Activated naive CD8-positive, alpha-beta T cell treated with anti-CD3 and anti-CD28 coated beads, Interleukin-2, amount 50 U/mL, for 16 hours (primary cell): ENCODE measurements at places on chromosomes 3 and 15.

DNA sequence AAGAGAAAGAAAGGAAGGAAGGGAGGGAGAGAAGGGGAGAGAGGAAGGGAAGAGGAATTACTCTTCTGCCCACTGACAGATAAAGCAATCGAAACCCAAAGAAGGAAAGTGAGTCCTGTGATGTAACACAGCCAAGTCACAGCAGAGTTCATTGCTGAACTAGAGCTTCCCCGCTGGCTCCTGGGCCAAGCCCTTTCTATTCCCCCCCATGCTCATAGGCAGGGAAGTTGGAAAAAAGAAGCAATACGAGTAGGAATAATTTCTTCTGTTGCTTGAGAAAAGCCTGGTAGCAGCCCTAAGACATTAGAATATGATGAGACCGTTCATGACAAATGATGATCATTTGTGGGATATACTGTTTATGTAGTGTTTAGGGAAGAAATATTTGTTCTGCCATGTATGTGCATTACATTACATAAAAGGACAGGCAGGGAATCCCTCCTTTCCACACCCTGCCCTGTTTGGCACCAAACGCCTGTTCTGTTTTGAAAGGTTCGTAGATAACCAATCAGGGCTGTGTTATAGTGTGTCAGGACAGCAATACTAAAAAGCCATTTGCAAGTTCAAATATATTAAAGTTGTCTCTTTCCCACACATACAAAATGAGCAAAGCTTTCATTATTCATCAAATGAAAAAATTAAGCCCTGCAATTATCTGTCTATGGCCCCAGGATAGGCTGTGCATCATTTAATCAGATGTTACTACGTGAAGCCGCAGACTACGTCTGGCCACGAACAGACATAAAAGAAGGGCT is 111.0 kb upstream of the TRPM1 start:
- no peak for DNase-seq

GRCh38 chr15:68775671-68776476 is 44.8 kb downstream of the ANP32A start:
- no peak for DNase-seq

GRCh38 chr3:127662001-127662469 is 10.7 kb upstream of the ABTB1 start:
- DNase-seq = no peak

GRCh38 chr15:101148881-101149664 is 102.8 kb downstream of the CHSY1 start:
- no peak for DNase-seq

DNA sequence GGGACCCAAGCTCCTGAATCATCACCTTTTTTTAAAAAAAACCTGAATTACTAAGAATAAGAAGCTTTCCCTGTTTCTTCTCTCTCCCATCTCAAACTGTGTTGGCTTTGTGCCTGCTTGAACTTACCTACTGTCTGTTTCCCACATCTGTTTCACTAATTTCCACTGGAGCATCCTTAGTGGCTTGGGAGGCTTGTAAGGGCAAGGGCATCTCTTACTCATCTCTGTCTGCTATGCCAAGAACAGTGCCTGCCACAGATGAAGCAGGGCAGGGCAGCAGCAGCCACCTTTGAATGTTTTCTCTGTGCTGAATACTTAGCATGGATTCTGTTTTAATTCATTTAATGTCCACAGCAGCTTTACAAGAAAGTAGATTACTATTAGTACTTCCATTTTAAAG is 42.3 kb downstream of the SNRK start:
- DNase-seq = no peak

- DNase-seq = no peak
These were observed 15.3 kb downstream of the P2RY14 start for GRCh38 chr3:151262871-151263525.

DNA sequence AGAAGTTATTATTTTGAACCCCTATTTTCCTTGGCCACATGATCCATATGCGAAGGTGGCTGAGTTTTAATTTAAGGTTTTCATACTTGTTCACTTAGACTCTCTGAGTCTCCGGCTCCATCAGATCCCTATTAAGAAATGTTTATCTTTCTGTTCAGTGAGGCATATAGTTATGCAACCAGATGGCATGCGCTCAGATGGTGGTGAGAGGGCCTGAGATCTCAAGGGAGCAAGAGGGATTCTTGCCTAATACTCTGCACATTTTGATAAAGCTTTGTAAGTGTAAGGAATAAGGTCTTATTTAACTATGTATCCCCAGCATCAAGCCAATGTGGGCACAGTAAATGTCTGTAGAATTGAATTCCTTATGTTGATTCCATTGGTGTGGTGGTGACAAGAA is 78.9 kb upstream of the DPH6 start:
- DNase-seq = no peak

DNA sequence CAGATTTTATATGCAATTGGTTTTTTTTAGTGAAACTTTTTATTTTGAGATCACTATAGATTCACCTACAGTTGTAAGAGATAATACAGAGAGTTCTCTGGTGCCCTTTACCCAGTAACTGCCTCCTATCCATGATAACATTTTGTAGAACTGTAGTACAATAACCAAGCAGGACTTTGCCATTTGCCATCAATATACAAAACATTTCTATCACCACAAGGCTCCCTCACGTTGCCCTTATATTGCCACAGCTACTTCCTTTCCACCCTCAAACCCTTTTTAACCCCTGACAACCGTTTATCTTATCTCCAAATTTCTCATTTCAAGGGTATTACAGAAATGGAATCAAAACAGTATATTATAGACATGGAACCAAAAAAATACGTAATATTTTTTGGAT is 130.7 kb upstream of the GOLGA6L4 start:
- DNase-seq = no peak

GRCh38 chr3:184565421-184566211 is 4.0 kb downstream of the EPHB3 start:
- DNase-seq = no peak

GRCh38 chr3:183159333-183159732 is 3.2 kb downstream of the LAMP3 start:
- DNase-seq = no peak

- DNase-seq = no peak
These were observed 124.0 kb downstream of the NR1D2 start for GRCh38 chr3:24069045-24069444.

GRCh38 chr3:45952456-45952855 is 9.2 kb downstream of the CXCR6 start:
- no peak for DNase-seq

DNA sequence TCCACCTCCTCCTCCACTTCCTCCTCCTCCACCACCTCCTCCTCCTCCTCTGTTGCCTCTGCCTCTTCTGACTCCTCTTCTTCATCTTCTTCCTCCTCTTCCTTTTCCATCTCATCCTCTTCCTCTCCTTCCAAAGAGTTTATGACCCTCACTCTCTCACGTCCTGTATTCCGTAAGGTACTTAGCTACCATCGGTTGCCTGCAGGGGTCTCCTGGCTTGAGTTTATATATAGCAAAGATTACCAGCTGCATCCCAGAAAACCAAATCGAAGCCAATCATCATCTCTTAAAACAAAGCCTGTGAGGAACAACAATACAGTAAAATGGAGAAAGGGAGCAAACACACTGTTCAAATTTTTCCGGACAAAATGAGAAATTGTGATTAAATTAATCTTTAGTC is 317.4 kb downstream of the C3orf38 start:
- no peak for DNase-seq

- DNase-seq = no peak
These were observed 97.2 kb upstream of the FLNB start for GRCh38 chr3:57910990-57911389.

DNA sequence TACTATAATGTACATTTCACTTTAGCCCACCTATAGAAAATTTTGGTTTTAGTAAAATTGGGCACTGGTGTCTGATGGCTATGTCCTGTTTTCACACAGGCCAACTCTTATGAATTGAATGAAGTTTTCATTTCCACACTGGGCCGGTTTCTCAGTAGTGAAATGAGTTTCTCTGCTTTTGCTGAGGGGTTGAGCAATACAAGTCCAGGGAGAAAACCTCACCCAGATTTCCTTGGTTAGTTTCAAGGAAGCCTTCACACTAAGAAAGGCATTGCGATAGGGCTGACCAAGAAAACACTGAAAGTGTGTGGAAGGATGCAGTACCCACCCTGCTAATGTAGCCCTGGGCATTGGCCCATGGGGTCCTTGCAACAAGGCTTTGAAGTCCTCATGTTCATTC is 331.5 kb upstream of the CFAP20DC start:
- no peak for DNase-seq

- DNase-seq = no peak
These were observed 5.2 kb downstream of the GLCE start for GRCh38 chr15:69165637-69166025.

GRCh38 chr3:139529662-139530061 is 9.9 kb downstream of the RBP1 start:
- no peak for DNase-seq

DNA sequence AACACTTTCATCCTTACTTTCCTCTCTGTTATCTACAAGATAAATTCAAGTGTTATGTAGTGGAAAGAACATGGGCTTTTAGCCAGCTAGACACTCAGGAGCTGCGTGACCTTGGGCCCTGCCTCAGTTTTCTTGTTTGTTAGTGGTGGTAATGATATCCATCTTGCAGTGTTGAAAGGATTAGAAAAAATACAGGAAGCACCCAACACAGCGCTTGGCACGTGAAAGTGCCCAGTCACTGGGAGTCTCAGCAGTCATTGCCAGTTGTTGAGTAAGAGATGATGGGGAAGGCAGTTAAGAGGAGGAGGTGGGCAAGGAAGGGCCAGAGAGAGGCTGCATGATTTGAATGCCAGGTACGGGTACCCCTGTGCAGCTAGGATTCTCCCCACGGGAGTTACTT is 5.3 kb downstream of the PDIA5 start:
- no peak for DNase-seq

GRCh38 chr15:39669661-39670060 is 88.8 kb downstream of the THBS1 start:
- DNase-seq = no peak

- no peak for DNase-seq
These were observed 211.7 kb downstream of the DTWD1 start for GRCh38 chr15:49832511-49832910.

- DNase-seq = no peak
These were observed 44.2 kb downstream of the GRK7 start for GRCh38 chr3:141807277-141808033.

DNA sequence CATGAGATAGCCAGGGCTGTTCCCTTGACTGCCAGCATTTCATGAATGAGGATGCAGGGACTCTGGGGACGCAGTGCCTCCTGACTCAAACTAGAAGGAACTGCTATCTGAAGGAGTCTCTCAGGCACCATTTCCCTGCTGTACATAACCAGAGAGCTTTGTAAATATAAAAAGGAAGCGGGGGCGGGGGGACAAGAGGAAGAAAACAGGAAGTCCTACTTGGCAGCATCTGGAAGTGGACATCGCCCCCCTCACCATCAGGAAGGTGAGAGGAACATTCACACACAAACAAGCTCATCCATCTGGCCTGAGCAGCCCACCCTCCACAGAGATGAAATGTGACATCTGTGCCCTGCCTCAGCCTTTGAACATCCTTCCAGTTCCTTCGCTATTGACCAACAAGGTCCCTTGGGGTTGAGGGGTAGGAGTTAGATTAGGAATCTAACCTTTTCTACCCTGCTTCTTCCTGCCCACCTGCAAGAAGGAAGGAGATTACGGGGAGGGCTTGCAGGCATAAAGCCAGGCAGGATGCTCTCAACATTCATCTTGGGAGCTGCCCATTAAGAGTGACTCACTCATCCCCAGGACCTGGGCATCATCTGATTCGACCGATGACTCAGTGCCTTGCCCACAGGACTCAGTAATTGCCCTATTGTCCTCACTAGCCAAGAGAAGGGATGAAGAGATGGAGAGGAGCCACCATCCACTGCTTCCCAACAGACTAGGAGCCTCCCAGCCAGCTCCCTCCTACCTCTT is 31.9 kb downstream of the SH3BP5 start:
- DNase-seq = no peak

DNA sequence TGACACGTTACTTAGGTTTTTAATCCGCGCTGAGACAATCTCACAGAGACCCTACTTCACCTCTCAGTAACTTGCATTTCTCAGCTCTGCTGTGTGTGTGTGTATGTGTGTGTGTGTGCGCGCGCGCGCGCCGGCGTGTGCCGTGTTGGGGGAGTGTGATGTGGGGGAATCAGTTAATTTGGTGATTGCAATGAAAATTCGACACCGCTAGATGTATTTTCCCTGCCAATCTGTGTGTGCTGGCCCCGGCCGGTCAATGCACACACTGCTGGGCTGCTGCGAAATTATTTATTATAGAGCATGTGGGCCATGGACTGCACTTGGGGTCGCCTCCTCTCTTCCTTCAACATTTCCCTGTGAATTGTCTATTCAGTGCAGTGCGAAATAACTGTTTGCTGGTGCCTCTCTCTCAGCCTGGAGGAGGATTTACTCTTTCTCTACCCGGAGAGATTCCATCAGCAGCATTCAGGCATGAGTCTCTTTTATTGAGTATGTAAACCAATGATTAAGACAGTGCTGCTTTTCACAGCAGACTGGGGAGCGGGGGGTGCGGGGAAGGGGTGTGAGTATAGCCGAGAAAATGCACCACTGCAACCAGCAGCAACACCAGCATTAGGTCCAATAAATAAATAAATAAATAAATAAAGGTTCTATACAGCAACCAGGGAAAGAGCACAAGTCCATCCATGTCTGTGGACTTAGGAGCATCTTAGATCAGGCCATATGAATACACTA is 2.9 kb downstream of the CADM2 start:
- no peak for DNase-seq

DNA sequence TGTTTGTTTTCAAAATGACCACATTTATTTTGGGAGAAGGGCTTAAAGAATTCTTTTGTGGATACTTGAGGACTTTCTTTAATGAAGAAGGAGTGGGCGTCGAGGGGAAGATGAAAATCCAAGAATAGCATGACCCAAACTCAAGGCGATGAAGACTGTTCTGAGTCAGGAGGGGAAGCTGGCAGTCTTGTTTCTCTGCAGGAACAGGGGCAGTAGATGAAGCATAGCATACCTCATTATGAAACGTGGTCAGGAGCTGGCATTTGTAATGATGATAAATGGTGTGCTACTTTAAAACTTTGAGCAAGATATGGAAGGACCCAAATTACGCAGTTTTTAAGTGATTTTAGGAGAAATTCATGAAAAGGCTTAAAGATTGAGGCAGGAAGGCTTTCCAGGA is 549.0 kb downstream of the IGSF11 start:
- no peak for DNase-seq

DNA sequence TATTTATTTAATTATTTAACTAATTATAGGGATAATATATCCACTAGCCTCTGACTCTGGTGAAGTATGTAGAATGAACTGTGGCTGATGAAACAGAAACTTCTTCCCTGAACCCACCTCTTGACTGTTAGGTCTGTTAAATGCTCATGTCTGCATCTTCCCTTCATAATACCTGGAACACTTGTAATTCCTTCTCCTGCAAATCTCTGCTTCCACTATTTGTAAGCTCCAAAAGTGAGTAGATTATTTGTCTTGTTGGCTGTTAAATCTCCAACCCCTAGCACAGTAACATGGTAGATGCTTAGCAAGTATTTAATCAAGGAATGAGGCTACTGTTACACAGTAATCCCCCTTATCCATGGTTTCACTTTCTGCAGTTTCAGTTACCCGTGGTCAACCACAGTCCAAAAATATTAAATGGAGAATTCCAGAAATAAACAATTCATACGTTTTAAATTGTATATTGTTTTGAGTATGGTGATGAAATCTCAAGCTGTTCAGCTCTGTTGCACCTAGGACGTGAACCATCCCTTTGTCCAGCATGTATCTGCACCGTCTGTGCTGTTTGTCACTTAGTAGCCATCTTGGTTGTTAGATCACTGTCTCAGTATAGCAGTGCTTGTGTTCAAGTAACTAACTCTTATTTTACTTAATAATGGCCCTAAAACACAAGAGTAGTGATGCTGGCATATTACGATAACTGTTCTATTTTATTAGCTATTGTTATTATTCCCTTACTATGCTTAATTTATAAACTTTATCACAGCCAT is 5.7 kb downstream of the TTBK2 start:
- DNase-seq = no peak
